Activated naive CD4-positive, alpha-beta T cell (primary cell): ENCODE measurements at places on chromosomes 1 and 21.

- no peak for DNase-seq
Observed at GRCh38 chr1:26996665-26997064, 3.2 kb downstream of the TRNP1 start.

- DNase-seq: no peak
Observed at GRCh38 chr1:25624156-25624555, 7.6 kb downstream of the MAN1C1 start.

- DNase-seq: no peak
Observed at GRCh38 chr1:209728466-209728865, 23.8 kb downstream of the HSD11B1 start.

DNA sequence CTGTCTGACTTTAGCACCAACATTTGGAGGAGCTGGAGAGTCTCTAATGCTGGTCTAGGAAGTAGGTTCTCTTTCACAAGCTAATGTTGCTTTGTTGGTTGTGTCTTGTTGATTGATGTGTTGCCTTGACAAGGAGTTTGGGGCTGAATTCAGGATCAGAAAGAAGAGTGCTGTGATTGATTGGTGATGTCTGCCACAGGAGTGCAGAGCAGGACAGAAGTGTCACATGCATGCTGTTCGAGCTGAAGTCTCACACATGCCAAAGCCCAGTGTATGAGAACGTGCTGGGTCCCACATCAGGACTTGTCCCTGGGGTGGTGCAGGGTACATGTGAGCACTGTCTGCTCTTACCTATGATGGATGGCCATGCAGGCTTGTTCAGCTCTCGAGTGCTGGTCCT, 694.4 kb downstream of the MATN1 start:
- DNase-seq: no peak

DNA sequence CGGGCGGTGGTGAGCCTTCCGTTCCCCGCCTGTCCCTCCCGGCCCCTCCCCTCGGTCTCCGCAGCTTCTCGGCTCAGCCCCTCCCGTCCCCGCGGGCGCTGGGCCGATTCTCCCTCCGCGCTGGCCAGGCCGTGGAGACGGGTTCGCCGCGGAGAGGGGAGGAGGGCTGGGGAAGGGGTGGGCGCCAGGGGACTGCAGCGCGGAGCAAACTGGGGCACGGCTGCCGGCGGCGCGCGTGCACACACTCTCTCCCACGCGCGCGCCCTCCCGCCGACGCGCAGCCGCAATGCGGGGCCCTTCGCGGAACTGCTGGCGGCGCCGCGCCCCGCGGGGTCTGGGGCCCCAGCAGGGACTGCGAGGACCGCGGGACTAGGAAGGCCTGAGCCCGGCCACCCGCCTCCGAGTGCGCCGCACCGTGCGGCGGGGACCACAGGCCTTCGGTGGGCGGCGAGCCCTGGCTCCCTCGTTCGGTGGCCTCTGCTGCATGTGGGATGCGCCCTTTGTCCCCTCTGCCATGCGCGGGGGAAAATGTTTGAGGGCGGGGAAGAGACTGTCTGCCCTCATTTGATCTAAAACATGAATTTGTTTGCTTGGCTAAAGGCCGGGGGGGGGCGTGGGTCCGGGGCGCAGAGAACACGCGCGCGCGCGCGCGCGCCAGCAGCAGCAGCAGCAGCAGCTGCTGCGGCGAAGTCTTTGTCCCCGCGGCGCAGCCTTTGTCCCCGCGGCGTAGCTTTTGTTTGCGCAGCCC, 90.7 kb upstream of the VAMP3 start:
- peak; percentile 52 for DNase-seq

- DNase-seq: no peak
Observed at GRCh38 chr1:61287734-61288133, 205.4 kb downstream of the NFIA start.

DNA sequence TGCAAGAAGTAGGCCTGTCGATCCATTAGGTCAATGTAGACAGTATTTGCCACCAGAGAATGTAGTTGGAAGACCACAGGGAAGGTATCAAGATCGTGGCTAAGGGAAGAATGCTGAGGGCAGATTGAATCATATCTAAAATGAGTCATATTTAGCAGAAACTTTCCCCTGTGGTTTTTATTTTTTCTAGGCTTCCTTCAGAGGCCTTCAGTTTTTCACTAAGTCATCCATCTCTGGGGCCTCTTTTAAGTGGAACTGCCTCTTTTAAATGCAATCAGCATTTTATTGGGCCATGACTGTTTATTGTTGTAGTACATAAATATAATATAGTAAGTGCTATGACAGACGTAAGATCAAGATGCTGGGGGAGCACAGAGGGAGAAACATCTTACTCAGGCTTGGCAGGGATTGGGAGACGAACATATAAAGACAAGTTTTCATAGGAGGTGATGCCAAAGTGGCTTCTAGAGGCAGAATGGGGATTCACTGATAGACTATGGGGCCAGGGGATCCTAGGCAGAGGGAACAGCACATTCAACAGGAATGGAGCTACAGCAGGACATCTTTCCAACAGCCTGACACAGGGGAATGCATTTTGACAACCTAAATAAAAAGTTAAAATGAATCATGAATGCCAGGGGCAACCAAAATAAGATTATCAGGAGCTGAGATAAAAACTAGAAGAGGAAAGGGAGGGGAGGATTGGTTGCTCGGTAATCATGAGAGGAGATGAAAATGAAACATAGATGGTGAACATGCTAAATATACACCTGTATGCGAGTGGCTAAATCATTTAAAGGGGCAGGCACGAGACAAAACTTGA, 20.1 kb downstream of the UBE2U start:
- no peak for DNase-seq

- DNase-seq: no peak
Observed at GRCh38 chr1:219798283-219799030, 129.9 kb downstream of the SLC30A10 start.

- DNase-seq: no peak
Observed at GRCh38 chr1:240212556-240212955, 120.9 kb downstream of the FMN2 start.

DNA sequence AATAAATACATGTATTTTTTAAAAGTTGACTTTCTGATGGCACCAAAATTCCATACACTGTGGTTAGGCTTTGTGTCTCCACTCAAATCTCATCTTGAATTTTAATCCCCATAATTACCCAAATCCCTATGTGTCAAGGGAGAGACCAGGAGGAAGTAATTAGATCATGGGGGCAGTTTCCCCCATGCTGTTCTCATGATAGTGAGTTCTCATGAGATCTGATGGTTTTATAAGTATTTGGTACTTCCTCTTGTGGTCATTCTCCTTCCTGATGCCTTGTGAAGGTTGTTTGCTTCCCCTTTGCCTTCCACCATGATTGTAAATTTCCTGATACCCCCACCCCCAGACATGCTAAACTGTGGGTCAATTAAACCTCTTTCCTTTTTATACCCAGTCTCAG, 1218.4 kb upstream of the PRMT6 start:
- no peak for DNase-seq

GRCh38 chr1:235642011-235642942, 7.3 kb downstream of the GNG4 start:
- no peak for DNase-seq

DNA sequence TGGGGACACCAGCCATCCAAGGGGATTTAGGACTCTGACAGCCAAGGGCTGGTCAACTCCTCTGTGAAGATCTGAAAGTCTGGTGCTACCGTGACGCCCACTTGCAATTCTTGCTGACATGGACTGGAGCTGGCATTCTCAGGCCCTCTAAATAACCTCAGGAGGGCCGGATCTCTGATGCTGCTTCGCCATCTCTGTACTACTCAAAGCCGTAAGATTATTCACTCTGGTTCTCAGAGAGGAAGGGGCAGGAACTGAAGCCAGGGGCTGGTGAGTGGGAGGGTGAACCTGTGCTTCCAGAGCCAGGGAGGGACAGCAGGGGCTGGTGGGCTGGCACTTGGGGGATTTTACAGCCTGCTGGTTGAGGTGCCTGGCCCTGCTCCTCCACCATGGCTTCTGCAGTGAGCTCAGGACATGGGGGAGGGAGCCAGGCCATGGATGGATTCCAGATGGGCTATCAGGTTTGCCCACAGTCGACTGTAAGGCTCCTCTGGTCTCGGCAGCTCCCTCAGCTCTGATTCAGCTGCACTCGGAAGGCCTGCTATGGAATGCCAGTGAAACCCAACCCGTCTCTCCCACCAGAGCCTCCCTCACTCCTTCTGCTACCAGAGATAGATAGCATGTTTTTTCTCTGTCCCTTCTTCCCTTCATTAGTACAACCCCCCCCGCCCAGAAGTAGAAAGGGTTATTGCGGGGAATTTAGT, 84.5 kb downstream of the PLXNA2 start:
- DNase-seq: no peak
